ENCODE measurements at places on chromosomes 5 and 9.

GRCh38 chr5:171032435-171032973, 170.7 kb downstream of the RANBP17 start:
- DNase-seq, result no peak

- no peak for DNase-seq
These were observed 20.0 kb downstream of the MARCHF3 start for GRCh38 chr5:127010362-127010761.

DNA sequence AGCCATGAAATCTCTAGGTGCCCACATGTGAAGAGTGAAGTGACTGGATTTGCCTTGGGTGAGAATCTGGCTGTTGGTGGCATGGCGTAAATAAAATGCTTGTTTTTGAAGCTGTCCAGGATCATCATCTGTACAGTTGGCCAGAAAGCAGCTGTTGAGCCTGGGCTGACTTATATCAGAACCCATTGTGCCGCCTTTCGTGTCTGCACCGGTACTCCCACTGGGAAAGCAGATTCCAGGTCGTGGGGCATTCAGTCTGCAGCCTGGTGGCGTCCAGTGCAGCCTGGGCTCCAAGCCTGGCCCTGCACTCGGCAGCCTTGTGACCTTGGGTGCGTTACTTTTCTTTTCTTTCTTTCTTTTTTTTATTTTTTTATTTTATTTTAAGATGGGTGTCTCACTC, 27.8 kb downstream of the PRRC2B start:
- no peak for DNase-seq

- no peak for DNase-seq
These were observed 2.7 kb upstream of the DCP2 start for GRCh38 chr5:112973904-112974303.

- DNase-seq, result no peak
These were observed 521.2 kb downstream of the DTWD2 start for GRCh38 chr5:118467103-118467502.

DNA sequence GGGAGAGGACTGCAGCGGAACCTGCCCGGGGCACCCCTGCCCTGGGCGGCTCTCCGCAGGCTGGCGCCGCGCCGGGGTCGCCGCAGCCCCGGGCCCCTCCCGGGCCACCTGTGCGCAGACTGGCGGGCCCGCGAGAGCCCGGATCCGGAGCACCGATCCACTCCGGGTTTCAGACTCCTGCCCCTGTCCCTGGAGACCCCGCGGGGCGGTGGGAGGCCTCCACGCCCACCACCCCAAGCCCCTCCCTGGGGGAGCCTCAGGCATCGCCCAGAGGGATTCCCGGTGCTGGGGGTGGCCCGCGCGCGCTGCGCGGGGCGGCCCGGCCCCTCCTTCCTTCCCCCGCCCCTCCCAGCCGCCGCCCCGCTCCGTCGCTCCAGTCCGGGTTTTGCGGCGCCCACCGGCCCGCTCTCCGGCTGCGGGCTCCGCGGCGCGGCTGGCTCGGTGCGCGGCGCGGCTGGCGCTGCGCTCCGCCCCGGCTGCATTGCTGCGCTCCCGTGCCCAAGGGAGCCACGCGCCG, at the start of gene UNC5A:
UNC5A (plus strand) TSS at position 479 of the 517 bp plus-strand sequence. CDS start 192 bp downstream, outside the sequence.
- DNase-seq, result peak; percentile 34

DNA sequence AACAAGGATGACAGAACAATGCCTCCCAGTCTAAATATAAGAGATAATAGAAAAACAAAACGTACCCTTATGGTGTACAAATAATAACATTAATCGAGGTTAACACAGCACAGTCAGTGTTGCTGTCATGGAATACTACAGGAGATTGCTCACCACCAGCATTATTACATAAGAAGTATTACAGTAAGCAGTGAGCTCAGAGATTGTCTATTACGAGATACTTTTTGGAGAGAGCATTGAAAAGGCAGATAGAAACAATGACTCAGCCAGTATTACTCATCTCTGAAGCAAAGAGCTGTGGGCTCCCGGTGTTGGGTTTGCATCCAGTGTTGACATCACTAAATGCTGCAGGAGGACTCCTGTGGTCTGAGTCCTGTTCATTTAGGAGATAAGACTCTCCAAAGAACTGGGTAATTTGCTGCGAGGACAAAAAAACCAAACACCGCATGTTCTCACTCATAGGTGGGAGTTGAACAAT, 191.9 kb upstream of the SEMA6A start:
- DNase-seq, result peak; percentile 67

- DNase-seq, result no peak
These were observed 1.1 kb downstream of the EIF4E1B start for GRCh38 chr5:176631383-176632200.

DNA sequence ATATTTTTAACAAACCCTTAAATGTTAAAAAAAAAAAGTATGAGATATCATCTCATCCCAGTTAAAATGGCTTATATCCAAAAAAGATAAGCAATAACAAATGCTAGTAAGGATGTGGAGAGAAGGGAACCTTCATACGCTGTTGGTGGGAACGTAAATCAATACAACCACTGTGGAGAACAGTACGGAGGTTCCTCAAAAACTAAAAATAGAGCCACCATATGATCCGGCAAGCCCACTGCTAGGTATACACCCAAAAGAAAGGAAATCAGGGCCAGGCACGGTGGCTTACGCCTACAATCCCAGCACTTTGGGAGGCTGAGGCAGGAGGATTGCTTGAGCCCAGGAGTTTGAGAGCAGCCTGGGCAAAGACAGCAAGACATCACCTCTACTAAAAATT, 3.0 kb downstream of the MTMR12 start:
- no peak for DNase-seq

DNA sequence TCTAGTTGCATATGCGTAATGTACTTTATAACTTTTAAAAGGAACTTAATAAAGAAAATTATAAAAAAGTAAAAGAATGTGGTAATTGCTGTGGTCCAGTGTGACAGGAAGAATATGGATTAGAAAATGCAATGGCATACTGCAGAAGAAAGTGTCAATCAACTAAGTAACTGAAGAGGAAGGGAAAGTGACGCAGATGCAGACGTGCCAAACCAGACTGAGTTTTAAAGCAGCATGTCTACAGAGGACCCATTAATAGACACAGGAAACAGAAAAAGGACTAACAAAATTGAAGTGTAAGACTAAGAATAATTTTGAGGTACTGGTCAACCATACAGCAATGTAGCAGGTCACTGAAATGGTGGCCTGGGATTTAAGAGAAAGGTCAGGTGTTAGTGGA, 73.3 kb downstream of the DPYSL3 start:
- DNase-seq, result no peak

GRCh38 chr9:105309531-105309931, 65.1 kb downstream of the SLC44A1 start:
- DNase-seq, result no peak

- DNase-seq, result no peak
These were observed 38.1 kb upstream of the SSBP2 start for GRCh38 chr5:81789033-81789432.

DNA sequence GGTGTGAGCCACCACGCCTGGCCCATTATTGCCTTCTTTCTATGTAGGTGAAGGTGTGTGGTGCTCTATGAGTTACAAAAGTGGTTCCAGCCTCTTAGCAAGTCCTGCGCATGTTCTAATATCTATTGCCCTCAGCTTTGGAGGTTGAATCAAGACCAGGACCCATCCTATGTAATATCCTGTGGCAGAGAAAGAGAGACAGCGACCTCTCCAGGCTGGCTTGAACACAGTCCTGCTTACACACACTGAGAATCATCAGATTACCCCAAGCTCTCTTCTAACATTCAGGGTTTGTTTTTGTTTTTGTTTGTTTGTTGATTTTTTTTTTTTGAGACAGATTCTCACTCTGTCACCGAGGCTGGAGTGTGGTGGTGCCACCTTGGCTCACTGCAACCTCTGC, 94.7 kb upstream of the OSMR start:
- no peak for DNase-seq

- DNase-seq, result no peak
These were observed 764 bp downstream of the ANKRA2 start for GRCh38 chr5:73564675-73565074.

DNA sequence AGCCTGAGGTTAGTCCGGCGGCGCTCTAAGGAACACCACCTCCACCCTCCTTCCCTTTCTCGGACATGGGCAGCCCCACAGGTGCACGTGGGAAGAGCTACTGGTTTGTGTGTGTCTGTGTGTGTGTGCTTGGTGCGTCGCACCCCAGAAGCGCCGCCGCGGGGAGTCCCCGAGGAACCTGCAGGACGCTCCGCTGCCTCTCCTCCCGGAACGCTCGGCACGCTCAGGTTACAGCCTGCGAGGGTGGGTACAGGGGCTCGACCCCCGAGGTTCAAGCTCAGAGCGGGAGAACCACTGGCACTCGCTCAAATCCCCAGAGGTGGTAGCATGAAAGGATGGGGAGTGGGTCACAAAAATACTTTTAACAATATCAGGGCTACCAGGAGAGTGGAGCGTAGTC, 2.0 kb downstream of the ASTN2 start:
- no peak for DNase-seq

GRCh38 chr5:151684690-151685361, 1.9 kb downstream of the SPARC start:
- DNase-seq, result no peak

- no peak for DNase-seq
These were observed 216.8 kb downstream of the TUSC1 start for GRCh38 chr9:25461416-25461815.

DNA sequence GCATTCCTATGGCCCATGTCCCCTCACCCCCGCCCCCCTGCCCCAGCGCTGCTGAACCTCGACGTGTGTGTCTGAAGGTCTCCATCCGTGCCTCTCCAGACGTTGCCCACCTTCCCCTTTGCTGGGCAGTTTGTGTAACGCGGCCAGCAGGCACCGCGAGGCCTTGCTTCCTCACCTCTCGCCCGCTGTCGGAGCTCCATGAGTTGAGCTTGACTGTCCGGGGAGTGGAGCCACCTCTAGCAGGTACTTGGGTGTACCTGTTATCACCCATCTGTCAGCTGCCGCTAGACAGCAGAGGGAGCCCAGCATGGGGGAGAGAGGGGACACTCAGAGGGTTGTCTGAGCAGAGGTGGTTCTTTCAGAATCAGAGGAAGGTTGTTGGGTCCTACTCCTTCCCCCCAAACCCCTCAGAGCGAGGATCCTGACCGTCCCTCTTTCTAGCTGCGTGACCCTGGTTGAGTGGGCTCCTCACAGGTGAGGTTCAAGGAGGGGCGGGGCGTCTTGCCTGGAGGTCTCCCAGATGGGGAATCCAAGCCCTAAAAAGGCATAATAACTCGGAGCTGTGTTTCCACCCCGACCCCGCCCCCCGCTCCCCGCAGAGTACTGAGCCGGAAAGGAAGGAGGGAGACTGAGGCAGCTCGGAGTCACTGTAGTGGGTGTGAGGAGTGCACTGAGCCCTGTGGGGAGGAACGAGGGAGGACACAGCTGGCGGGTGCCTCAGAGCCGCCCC, 184.7 kb downstream of the C9orf50 start:
- DNase-seq, result no peak

- DNase-seq, result no peak
These were observed 274.3 kb upstream of the DMRT1 start for GRCh38 chr9:567128-567746.

DNA sequence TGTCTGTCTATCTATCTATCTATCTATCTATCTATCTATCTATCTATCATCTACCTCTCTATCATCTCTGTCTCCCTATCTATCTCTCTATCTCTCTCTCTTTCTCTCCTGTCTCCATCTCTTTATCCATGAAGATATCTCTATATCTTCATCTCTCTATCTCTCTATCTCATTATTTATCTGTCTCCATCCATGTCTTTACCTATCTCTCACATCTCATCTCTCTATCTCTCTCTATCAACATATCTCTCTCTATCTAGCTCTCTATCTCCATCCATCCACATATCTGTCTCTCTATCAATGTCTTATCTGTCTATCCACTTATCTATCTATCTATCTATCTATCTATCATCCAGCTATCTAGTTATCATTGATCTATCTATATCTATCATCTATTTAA, 292.1 kb upstream of the IRX2 start:
- no peak for DNase-seq

- DNase-seq, result no peak
These were observed 230.7 kb upstream of the SGCD start for GRCh38 chr5:156096259-156096658.

DNA sequence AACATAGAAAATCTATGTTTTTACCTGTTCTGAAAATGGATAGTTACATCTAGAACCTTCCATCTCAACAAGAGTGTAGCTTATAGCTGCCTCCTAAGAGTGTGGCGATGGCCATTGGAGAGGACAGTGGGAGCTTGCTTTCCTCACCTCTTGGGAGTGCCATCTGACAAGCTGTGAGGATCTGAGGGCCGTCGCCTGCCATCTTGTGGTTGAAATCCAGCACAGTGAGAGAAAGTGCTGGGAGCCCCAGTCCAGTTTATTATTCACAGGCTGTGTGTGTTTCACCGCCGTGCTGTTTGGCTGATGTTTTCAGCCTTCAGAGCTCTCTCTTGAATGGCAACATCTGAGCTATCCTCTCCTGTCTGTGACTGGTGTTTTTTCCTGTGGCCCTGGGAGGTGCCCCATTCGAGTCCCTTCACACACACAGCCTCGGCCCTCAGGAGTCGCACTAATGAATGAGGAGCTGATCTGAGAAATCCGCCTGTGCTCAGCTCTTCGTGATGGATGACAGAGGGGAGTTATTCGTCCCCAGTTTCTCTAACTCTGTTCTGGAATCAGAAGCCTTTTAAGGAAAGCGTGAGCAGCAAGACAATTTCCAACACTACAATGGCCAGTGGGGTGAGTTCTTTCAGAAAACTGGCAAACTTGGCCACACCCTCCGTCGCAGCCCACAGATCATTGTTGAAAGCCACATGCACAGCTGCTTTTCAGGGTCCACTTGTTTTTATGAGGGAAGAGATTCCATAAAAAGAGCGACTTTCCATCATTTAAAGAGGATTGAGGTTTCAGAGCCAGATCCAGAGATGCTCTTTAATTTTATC, 170.3 kb downstream of the PDZD2 start:
- peak; percentile 76 for DNase-seq

- DNase-seq, result peak; percentile 6
These were observed 59.2 kb downstream of the SMC5 start for GRCh38 chr9:70318002-70318401.

DNA sequence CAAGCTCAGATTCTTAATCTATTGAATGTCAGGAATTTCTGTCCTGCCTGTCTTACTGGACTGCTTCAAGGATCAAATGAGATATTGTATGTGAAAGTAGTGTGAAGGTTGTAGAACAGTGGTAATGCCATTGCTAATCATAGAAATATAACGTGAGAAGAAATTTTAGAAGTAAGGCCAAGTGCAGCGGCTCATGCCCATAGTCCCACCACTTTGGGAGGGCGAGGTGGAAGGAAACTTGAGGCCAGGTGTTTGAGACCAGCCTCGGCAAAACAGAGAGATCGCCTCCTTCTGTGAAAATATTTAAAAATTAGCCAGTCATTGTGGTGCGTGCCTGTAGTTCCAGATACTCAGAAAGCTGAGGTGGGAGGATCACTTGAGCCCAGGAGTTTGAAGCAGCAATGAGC, 5.1 kb upstream of the HSPA5 start:
- no peak for DNase-seq

GRCh38 chr9:90555351-90556057, 87.1 kb downstream of the DIRAS2 start:
- DNase-seq, result no peak

Data from NCI-H460 (cell line).